RWPE2 (cell line): ENCODE measurements at places on chromosomes 2 and 18.

GRCh38 chr2:191593622-191594385 lies 84.1 kb upstream of the NABP1 start:
- peak; percentile 89 for DNase-seq

DNA sequence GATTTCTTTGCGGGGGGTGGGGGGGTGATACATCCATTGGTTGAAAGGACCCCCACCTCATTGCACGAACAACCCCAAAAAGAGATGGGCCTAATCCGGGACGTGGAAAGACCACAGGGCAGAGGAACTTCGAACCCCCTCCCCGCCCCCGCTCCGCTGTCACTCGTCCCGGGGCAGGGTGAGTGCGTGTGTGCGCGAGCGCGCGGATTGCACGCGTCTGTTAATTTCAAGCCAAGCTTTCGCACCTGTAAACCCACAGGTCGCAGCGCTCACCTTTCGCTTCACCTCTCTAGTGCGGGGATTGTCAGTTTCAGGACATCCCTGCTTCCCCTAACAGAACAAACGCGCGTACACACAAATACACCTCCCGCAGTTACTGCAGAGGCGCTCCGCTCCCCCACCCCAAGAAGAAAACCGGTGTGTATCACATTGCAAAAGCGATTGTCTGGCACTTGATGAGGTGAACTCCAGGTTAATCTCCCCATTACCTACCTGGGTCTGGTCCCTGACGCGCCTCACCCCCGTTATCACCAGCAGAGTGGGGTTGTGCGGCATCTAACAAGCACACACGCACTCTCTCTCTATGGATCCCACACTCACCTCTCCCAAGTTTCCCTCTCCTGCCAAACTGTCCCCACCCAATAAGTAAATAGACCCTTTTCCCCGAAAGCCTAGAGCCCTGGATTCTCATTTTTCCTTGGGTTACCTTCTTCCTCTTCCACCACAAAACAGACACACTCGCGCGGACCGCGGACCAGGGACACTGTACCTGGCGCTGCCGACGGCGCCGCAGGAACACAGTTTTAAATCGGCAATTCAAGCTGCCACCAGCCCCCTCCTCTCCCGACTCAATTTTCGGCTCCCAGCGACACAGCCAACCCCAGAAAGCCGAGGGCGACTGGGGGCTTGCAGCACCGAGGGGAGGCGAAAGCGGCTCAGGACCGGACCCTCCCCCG lies 1.0 kb downstream of the CYP26B1 start:
- DNase-seq: peak; percentile 37

GRCh38 chr2:132550946-132551345 lies 119.1 kb downstream of the LYPD1 start:
- DNase-seq: no peak

GRCh38 chr2:19722531-19722971 lies 179.2 kb downstream of the TTC32 start:
- DNase-seq: no peak

GRCh38 chr18:55501982-55502710 lies 85.8 kb downstream of the TCF4 start:
- DNase-seq: no peak

GRCh38 chr18:59233017-59233410 lies 13.1 kb downstream of the GRP start:
- DNase-seq: no peak

- peak; percentile 85 for DNase-seq
These were observed 18.7 kb downstream of the ORC2 start for GRCh38 chr2:200944467-200945394.

- DNase-seq: no peak
These were observed 39.7 kb upstream of the EPAS1 start for GRCh38 chr2:46257476-46257875.

DNA sequence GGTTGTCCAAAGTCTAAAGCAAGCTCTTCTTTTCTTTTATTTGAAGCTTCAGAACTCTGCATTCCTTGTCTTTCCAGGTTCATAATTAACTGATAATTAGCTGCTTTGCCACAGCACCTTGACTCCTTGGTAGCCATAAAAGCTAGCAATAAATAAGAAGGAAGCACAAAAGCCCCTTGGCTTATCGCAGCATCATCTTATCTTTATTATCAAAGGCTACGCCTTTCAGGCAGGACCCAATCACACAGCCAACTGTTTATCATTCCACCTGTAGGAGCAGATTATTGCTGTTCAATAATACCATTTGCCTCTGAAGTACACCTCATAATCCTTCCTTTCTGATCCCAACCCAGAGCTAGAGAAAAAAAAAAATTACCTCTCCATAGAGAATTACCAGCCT lies 489.2 kb downstream of the SATB2 start:
- no peak for DNase-seq

DNA sequence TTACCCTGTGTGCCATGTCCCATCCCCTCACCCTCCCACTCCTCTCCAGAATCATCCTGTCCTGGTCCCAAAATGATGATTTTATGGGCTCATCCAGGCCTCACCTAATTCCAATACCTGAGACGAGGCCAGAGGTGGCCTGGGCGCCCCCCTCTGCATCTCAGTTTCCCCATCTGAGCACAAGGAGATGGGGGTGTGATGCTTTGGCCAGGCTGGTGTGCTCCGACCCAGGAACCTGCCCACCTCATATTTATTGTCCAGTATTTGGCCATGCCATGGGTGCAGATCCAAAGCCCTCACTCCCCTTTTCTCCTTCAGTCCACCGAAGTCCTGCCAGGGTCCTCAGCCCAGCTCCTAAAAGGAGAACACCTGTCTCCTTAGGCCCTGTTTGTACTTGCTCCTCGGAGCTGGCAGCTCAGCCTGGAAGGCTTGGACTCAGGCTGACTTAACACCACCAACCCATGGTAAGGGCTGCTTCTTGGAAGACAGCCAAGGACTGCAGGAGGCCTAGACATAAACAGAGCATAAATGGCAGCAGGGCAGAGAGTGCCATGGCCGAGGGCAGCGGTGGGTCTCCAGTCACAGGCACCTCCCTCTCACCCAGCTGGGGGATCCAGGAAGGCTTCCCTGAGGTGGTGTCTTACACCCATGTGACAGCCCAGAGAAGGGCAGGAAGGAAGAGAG lies 3.6 kb downstream of the TEX51 start:
- no peak for DNase-seq

- no peak for DNase-seq
These were observed 37.4 kb upstream of the NOL4 start for GRCh38 chr18:34261865-34262780.

- DNase-seq: no peak
These were observed 26.2 kb upstream of the SPOPL start for GRCh38 chr2:138475277-138475776.

GRCh38 chr2:10303694-10304378 lies 1.1 kb downstream of the HPCAL1 start:
- no peak for DNase-seq

- no peak for DNase-seq
These were observed 42.0 kb upstream of the ACMSD start for GRCh38 chr2:134796373-134796772.

DNA sequence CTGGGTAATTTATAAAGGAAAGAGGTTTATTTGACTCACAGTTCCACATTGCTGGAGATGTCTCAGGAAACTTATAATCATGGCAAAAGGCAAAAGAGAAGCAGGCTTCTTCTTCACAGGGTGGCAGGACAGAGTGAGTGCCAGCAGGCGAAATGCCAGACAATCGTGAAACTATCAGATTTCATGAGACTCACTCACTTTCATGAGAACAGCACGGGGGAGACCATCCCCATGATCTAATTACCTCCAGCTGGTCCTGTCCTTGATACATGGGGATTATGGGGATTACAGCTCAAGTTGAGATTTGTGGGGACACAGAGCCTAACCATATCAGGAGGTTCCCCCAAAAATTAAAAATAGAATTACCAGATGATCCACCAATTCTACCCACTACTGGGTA lies 675.5 kb upstream of the SLC8A1 start:
- no peak for DNase-seq

- no peak for DNase-seq
These were observed 460.2 kb upstream of the UBE2E3 start for GRCh38 chr2:180520206-180520605.

DNA sequence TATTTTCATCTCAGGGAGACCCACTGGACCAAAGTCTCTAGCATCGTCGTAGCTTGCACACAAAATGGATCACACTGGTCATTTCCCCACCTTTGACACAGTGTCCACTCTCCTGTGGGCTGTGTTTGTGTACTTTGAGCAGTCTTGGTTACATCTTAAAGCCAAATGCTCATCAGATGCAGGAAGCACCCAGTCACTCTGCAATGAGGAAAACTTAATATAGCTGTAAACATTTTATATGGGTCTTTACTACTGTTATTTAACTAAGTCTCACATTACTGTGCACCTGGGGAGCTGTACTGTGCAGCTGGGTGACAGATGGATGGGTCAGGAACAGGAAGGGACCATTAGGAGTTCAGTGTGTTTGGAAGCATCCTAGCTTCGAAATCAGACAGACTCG lies 109.0 kb upstream of the CXCR4 start:
- no peak for DNase-seq

DNA sequence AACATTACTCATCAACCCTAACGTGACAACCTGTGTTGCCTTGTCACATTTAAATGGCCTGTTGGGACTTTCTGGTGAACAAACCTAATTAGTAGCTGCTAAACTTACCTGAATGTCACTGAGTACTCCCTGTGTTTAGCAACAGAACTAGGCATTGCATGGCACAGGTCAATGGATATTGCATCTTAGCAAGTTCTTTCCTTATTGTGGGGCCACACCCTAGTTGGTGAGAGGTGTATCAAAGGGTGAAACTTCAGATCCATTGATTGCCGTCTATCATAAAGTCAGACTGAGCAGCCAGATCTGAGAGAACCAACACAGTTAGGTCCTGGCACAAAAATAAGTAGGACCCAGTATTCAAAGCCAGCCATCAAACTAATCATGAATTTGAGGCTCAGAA lies 29.8 kb upstream of the ZNF385B start:
- no peak for DNase-seq
